Suppressor macrophage treated with lipopolysaccharide for 1 hour (primary cell): ENCODE measurements at places on chromosomes 5 and 9.
A peak's percentile ranks its signal among the peaks of the same experiment; 100 is the strongest.

DNA sequence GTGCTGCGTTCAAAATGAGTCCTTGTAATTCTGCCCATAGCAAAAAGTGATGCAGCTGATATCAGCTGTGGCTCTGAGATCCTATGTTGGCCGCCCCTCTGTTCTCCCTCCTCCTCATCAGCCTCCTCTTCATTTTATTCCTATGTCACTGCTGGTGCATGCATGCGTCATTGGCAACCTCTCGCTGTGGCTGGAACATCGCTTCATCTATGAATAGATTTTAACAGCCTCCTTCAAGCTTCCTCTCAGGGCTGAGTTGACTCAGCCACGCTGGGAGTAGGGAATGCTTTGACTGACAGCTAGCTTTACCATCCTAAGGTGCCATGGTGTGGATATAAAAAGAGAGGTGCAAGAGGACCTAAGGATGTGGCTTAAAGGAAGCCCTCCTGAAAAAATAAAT is 303.5 kb downstream of the PLK2 start:
- DNase-seq, result no peak

DNA sequence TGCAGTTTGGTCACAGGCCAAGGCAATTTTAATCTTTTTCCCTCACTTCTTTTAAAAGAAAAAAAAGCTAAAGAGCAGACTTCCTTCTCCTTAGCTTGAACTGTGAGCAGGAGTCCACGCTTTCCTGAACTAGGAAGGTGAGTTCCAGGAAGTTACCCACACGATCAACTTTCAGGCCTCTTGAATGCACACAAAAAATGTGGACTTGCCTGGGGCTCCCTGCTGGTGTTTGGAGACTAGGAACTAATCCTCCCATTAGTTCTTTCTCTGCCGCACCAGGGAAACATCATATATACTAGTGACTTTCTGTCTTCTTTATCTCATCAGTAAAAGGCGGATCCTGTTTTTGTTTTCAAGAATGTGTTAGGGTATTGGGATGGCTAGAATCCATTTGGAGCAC is 240.0 kb downstream of the GOLPH3 start:
- no peak for DNase-seq

DNA sequence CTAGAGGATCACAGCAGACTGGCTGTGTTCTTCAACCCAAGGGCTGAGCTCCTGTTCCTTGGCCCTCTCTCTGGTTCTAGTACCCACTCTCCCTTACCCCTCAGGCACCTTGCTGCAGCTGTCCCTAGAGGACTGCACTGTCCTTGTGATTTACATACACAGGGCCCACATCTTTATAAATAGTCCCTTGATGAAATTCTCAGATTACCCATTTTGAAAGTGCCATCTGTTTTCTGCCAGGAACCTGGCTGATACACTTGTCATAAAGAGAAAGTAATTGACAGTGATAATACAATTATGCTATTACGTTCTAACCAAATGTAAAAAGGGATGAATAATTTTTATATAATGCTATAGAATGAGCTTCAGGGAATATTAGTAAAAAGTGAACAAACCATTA is 16.5 kb upstream of the SPARC start:
- DNase-seq, result no peak

- DNase-seq, result no peak
Observed at GRCh38 chr5:135703016-135703550, 124.3 kb upstream of the CXCL14 start.

DNA sequence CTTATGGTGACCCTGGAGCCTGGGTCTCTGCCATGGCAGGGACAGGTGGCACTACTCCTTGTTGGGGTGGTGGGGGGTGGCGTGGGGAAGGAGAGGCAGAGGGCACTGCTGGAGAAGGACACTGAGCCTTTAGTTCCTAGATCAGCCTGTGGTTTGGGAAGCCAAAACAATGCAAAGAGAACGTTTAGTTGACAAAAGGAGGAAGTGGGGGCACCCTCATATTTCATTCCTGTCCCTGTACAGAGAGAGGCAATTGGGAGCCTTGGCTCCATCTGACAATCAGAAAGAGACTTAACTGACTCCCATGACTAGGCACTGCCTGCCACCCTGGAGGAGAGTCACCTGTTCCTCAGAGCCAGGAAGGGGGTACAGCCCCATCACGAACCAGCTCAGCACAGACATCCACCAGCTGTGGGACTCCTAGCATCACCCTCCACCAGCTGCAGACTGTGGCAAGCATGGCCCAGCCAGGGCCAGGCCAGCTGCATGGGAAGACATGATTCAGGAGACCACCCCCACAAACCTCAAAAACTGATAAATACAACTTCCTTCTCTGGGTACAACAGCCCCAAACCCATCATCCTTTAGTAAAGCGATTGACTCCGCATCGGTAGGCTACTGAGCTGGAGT is 257.5 kb downstream of the HSPA4 start:
- no peak for DNase-seq

DNA sequence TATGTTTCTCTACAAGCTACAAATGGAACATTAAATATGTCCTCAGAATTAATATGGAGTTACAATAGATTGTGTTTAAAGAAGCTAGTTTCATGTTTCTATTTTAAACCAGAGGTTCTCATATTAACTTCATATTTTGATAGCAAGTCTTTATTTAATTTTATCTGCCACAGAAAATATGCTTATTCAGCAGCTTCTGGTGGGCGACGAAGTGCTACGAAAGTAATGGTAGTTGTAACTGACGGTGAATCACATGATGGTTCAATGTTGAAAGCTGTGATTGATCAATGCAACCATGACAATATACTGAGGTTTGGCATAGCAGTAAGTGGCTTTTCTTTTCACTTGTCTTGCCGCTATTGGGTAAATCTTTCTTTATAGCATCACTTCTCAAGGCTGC is 54.2 kb downstream of the MOCS2 start:
- no peak for DNase-seq

DNA sequence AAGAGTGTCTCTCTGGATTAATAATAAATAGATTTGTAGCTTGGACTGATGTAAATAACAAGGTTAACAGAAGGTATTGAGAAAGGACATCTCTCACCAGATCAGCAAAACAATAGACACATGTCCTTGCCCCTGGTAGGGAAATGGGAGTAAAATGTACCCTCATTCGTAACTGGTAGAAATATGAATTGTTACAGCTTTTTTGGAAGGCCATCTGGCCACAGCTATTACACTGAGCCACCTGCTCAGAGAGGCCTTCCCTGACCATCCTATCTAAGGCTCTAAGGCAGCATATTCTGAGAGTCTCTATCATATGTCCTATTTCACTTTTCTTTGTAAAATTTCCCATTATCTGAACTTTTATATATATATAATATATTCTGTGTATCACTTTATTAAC is 129.1 kb upstream of the MAP1B start:
- no peak for DNase-seq

- no peak for DNase-seq
Observed at GRCh38 chr9:77697238-77697984, 49.3 kb upstream of the GNA14 start.

DNA sequence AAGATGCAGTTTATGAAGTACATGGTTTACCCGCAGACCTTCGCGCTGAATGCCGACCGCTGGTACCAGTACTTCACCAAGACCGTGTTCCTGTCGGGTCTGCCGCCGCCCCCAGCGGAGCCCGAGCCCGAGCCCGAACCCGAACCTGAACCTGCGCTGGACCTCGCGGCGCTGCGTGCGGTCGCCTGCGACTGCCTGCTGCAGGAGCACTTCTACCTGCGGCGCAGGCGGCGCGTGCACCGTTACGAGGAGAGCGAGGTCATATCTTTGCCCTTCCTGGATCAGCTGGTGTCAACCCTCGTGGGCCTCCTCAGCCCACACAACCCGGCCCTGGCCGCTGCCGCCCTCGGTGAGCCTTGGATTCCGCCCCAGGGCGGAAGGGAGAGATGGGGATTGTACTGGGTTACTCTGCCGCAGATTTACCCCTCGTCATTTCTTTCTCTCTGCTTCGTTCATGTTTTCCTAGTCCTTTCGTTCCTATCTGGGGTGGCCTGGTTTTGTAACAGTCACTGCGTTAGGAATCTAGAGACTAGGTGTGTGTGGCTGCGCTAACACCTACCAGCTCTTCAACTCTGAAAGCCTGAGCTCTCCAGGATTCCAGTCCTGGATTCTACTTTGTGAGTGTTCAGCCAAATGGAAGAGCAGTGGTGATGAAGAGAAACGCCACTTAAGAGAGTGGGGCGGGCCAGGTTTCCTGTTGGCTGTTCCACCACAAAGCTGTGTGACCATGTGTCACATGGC is 638 bp downstream of the MRPS30 start:
- peak; percentile 75 for DNase-seq

- no peak for DNase-seq
Observed at GRCh38 chr5:136108180-136108611, 24.4 kb upstream of the SMAD5 start.

DNA sequence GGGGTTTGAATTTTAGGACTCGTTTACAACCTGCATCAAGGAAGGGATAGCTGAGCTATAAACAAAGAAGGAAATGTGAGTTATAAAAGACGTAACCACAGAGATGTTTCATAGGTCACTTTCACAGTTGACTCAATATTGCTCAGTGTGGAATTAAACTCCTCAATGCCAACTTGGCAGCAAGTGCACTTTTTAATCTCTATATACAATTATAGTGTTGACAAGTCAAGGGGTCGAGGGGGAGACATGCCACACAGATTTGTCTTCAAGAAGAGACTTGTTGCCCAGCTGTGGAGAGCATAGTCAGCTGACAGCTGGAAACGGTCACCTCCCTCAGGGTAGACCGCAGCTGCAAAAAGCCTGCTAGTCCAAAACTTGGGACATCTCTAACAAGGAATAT is 163.4 kb upstream of the DMAC1 start:
- DNase-seq, result no peak

DNA sequence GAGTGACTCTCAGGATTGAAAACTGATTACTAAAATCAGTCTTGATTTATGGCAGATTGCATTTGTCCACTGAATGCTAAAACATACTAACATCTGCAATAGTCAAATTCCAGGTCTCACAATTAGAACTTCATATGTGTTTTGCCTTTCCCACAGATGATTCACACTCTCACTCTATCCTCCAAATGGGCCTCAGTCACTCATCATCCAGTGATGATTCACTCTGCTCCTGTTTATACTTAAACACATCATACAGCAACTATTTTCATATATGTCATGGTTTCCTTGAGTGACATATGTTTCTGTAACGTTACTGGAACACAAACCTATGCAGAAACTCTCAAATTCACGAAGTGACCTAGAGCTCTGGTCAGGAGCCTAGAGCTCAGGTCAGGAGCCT is 512.9 kb downstream of the HINT1 start:
- no peak for DNase-seq

GRCh38 chr9:21527579-21527978 is 45.5 kb upstream of the IFNE start:
- DNase-seq, result no peak

- no peak for DNase-seq
Observed at GRCh38 chr5:88872971-88873370, 10.0 kb downstream of the MEF2C start.

- DNase-seq, result no peak
Observed at GRCh38 chr5:118461436-118461835, 526.9 kb downstream of the DTWD2 start.

GRCh38 chr9:20286969-20287368 is 335.3 kb downstream of the MLLT3 start:
- DNase-seq, result no peak

DNA sequence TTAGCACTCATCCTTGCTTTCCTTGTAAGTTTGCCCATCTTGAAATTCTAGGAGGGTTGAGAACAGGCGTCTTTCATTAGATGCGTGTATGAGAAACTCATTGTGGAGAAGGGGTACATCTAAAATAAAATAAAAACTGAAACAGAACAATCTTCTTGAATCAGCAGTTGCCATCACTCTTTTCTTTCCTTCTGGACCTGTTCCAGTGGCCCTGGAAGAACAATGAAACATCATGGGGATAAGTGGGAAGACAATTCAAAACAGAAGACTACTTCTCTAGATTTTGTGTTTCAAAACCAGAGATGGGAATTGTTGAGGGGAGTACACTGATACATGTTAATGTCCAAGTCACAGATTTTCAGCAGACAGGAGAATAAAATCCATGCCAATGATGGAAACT is 59.9 kb downstream of the SLC1A3 start:
- DNase-seq, result no peak

- no peak for DNase-seq
Observed at GRCh38 chr5:108232805-108233204, 149.1 kb downstream of the FBXL17 start.

GRCh38 chr9:68872026-68872501 is 141.8 kb downstream of the PRKACG start:
- no peak for DNase-seq

GRCh38 chr5:154625031-154625430 is 130.1 kb upstream of the LARP1 start:
- no peak for DNase-seq

- DNase-seq, result peak; percentile 63
Observed at GRCh38 chr9:86341007-86341491, 13.2 kb downstream of the TUT7 start.

DNA sequence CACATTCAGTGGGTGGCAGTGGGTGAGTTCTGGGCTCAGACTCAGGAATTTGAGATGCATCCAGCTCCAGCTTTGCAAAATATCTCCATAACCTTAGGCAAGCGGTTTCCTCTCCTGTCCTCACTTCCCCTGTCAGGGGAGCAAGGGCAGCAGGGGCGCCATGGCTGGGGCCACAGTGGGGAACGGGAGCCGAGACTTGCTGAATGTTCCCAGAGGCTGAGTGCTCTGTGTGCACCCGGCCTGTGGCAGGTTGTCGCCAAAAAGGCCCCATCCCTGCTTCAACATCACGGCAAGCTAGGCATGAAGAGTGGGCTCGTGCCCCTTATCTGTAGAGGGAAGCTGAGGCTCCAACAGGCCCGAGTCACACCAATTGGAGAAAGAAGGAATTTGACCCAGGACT is 268.8 kb downstream of the NSG2 start:
- DNase-seq, result no peak

GRCh38 chr5:150649108-150650020 is 8.9 kb downstream of the SYNPO start:
- DNase-seq, result no peak

GRCh38 chr5:1808439-1808838 is 7.2 kb downstream of the NDUFS6 start:
- DNase-seq, result no peak

DNA sequence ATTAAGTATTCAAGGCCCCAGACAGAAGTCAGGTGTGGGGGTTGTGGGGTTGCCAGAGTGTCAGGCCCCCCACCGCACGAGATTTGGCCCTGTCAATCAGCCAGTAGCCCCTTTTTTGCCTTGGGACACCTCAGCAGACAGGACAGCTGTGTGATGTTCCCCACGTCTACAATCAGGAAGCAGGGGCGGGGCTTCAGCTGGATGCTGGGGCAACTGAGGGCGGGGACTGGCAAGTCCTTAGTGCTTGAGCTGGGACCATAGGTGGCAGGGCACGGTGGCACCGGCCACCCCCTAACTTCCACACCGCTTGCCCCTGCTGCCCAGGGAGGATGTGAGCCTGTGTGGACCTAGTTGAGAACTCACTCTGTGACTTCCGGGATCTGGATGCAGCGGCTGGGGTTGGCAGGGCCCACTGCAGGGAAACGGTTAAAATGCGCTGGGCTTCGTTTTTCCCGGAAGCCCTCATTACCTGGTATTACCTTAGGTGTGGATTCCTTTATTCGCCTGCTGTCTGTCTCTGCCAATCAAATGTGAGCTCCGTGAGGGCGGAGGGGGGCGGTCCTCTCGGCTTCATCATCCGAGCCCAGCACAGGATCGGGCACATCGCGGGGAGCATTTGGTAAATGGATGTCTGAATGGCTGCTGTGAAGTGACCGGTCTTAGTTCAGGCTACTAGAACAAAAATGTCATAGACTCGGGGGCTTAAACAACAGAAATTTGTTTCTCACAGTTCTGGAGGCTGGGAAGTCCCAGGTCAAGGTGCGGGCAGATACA is 7.5 kb upstream of the GTF3C5 start:
- peak; percentile 55 for DNase-seq
